ENCODE measurements at places on chromosomes 12 and 14.
A peak's percentile ranks its signal among the peaks of the same experiment; 100 is the strongest.

DNA sequence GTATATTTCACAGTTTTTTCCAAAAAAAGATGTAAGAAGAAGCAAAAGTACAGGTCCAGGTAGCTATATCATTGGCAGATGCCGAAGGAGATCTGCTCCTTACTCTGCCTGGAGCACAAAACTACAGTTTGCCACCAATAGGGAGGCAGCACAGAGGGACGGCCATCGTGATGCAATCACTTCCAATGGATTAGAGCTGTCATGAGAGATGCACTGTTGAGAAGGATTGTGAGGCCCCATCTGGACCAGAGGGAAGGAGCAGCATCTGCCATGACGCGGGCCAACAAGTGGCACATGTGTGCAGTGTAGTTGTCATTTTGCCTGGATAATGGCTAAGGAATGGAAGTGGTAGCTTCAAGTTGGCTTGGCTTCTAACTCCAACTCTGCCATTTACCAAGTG, 318.8 kb upstream of the FKBP4 start:
- DNase-seq: no peak

- no peak for DNase-seq
These were observed 136.8 kb upstream of the TBX3 start for GRCh38 chr12:114820796-114821195.

GRCh38 chr12:53425515-53426150, 2.0 kb downstream of the AMHR2 start:
- DNase-seq: no peak

DNA sequence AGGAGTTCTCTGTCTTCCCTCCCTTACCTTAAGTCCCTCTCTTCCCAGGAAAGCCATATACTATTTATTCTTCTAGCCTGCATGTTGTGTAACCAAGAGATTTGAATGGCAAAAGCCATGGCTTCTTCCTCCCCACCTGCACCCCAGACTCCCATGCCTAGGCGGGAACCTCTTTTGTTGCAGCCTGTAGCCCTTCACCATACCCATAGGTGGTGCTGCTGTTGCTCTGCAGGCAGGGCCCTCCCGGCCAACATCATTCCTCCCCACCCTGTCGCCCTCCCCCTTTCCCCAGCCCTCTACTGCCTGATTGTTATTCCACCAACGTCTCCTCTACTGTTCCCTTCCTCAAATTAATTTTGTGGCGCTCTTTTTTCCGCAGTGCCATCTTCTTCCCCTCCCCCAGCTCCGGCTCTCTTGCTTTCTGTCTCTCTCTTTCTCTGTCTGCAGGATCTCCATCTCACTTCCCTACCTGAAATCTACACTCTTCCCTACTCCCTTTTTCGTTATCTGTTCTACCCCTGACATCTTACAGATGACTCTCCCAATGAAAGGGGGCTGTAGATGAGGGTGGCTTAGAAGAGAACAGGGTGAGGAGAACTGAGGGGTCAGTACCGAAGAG, 13.8 kb downstream of the NGDN start:
- DNase-seq: peak; percentile 20

DNA sequence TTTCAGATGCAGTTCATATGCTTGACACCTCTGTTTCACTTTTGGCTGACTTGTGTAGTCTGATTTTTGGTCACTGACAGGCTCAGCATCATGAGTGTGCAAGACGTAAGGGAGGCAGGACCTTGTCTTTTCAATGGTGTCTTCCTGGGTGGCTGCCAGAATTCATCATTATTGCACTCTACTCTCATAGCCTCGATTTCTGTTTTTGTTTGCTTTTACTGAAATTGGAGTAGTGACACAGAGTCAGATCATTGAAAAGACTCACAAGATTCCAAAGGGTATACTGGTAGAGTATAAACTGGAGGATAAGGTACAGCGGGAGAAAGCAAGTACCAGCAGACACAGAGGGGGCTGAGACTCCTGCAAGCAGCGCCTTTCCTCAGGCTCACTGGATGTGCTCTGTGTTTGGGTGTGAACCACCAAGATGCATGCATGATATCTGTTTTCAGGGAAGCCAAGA, 126.3 kb upstream of the FGD4 start:
- DNase-seq: no peak

DNA sequence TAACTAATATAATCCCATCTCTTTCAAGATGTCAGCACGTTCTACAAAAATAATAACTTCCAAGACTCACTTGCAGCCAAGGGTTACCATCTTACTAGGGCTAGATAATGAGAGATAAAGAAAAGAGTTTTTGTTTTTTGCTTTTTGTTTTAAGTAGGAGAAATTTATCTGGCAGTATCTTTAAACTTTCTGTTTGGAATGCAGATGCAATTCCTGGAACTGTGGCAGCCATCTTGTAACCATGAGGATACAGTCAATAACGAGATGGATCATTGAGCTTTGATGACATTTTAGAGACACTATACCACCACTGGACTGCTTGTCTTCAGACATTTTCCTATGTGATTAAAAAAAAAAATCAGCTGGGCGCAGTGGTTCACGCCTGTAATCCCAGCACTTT, 171.2 kb upstream of the ARID2 start:
- no peak for DNase-seq

DNA sequence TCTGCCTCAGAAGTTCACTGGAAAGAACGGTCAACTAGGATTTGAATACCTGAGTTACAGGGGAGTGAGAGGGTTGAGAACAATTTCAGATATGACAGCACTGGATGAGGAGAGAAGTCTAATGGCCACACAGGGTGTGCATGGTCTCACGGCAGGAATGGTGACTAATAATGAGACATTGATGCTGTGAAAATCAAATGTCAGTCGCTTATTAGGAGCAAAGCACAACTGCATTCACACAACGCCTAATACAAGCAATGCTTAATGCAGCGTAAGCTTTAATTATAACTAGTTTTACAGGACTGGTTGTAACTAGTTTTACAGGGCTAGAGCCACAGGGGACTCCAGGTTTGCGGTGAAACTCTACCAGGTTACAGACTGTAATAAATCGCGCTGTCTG, 23.4 kb upstream of the PRIMA1 start:
- no peak for DNase-seq

GRCh38 chr14:90451443-90451842, 54.6 kb downstream of the CALM1 start:
- DNase-seq: no peak

DNA sequence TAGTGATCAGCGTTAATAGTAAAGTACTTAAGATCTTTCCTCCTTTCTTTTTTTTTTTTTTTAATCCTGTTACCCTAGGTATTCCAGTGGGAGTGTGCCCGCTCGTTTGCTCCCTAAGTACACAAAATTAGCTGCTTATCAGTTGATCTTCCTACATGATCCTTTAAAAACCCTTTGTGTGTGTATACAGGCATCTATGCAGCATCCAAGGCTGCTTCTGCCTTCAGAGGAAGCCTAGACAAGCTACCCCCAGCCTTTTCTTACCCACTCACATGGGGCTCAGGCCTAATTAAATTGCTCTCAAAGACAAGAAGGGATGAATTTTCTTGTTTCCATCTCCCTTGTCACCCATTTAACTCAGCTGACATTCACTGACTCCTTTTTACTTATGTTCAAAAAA, 343.4 kb upstream of the LMO3 start:
- no peak for DNase-seq

GRCh38 chr14:100159865-100160533, 554 bp upstream of the DEGS2 start:
- peak; percentile 16 for DNase-seq

DNA sequence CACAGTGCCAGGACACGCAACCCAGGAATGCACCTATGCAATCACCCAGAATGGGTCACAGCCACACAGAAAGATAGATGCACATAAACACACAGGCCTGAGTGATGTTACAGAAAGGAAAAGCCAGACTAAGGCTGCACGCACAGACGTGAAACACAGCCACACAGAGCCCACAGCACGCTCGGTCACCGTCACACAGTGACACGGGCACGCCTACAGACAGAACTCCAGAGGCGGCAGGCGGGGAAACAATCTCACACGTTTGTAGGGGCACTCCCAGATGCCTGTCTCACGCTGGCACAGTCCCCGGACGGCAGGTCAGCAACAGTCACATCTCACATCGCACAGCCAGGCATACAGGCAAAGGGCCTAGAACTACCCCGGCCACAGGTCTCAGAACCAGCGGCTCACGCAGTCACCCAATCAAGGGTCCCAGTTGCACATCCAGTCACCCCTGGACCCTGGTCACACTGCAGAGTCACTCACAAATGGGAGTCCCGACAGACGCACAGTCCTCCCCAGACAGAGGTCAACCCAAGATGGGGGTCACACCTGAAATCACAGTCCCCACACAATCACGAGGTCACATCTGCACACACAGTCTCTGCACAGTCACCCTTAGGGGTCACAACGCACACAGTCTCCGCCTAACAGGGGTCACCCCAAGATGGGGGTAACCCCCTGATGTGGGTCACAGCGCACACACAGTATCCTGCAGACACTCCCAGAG, 790 bp downstream of the SSH1 start:
- peak; percentile 73 for DNase-seq

DNA sequence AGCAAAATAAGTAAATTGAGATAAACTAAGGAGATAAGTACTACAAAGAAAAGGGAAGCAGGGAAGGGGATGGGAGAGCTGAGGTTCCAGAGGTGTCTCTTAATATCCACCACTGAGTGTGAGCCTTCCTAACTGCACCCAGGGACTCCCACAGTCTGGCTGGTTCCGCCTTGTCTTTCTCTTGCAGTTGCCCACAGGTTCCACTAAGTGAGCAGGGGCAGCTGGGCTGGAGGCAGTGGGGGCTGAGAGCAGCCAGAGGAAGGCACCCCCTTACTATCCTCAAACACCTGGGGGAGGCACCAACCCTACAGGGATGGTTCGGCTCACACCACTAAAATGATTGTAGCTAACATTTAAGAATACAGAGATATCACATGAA, 214.9 kb downstream of the SLC41A2 start:
- DNase-seq: no peak

DNA sequence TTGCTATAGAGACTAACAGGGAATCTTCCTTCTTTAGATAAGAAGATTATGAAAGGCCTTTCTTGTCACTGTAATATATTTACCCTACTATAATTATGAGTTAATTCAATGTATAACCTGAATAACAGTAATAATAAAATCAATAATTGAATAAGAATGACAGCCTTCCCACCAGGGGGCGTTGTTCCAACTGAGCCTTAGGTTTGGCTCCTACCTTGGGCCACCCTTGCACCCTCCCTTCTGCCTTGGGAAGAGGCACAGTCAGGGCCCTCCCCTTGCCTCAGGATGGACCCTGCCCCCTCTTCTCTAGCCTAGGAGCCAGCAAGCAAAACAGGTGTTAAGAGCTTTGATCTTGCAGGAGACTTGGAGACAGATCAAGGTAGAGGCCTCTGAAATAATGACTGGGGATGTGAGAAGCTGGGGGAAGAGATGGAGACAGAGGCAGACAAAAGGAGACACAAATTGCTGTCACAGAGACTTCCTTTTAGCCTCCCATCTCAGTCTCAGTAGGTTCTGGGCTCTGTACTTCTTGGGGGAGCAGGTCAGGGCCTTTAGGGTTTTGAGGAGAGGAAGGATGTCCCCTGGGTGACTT, 40.1 kb upstream of the CISTR start:
- no peak for DNase-seq

DNA sequence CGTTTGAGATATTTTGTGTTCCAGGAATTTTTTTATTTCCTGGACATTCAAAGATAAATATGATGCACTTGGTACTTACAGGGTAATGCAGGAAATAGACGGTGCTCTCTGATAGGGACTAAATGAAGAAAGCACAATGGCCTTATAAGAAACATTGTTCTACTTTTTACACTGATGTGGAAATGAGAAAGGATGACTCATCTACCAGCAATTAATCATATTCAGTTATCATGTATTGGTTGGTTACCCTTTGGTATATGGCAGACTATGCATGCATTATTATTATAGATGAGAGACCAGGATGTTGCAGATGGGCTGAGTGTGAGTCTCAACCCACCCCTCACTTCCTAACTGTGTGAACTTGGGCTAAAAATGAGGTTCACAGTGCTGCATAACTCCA, 222.2 kb downstream of the FLRT2 start:
- no peak for DNase-seq

DNA sequence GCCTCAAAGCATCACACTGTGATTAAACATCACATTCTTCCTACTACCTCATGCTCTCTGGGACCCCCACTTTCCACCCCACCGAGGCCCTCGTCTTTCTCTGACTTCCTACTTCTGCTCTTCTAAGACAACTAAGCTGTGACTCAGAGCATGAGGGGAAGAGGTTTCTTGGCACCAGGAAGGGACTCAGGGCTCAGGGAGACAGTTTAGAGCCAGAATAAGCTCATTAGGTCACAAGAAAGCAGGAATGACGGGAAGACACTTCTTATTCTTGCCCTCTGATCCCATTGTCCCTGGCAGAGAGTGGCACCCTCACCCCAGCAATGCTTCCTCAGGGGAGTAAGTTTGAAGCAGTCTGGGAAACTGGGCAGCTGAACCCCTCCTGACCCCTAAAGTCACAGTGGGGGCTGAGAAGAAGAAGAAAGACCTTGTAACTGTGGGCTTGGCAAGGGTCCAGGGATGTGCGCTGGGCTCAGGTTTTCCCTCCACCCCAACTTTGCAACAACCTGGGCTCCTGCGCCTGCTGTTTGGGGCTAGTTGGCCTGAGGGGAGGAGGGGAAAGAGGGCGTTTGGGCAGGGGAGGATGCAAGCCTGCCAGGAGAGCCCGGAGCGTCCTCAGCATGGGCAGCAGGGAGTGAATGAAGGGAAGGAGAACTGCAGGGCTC, 64.6 kb upstream of the ACTN1 start:
- no peak for DNase-seq

DNA sequence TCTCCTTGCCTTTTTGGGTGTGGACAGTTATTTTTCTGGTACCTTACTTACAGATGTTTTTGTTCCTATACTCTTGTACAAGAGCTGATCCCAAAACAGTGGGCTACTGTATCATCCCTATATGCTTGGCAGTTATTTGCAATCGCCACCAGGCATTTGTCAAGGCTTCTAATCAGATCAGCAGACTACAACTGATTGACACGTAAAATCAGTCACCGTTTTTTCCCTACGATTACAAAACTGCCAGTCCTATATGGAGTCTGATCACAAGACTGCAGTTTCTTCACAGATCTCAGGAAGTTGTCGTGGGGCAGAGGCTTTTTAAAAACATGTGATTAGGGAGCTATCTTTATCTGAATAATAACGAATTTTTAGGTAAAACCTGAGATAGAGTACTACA, 1.3 kb downstream of the LYSET start:
- no peak for DNase-seq

GRCh38 chr14:100049220-100049619, 16.0 kb upstream of the EVL start:
- no peak for DNase-seq

Measured in SW480 (cell line).